ENCODE measurements at places on chromosomes 6 and 20.
A peak's percentile ranks its signal among the peaks of the same experiment; 100 is the strongest.

DNA sequence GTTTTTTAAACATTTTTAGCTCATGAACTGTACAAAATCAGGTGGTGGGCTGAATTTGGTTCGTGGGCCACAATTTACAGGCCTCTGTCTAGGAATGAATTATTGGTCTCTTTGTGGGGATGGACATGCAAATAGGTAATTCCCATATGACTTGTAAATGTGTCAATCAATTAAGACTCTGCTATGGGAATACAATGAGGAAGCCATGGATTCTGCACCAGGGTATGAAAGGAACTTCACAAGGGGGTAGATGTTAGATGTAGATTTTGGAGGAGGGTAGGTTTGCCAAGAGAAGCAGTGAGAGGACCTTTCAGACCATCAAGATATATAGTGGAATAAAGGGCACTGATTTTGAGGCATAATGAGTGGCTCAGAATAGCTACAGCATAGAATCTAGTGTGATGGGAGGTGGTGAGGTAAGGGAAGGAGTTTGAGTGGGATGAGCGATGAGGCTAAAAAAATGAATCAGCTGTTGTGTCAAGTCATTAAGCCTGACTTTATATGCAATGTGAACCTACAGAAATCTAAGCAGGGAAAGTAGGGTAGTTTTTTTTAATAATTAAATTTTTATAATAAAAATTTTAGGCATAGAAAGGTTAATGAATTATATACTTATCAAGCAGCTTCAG is 32.6 kb upstream of the RNF182 start:
- DNase-seq = no peak

DNA sequence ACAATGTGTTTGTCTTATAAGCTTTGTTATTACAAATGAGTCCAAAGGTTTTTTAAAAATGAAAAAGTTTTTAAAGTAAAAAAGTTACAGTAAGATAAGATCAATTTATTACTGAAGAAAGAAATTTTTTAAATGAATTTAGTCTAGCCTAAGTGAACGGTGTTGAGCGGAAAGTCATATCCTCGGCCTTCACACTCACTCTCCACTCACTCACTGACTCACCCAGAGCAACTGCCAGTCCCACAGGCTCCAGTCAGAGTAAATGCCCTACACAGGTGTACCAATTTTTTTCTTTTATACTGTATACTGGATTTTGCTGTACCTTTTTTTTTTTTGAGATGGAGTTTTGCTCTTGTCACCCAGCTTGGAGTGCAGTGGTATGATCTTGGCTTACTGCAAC is 42.7 kb upstream of the AGPAT4 start:
- no peak for DNase-seq

- peak; percentile 47 for DNase-seq
Measured at GRCh38 chr6:28944412-28944865, 20.7 kb upstream of the TRIM27 start.

DNA sequence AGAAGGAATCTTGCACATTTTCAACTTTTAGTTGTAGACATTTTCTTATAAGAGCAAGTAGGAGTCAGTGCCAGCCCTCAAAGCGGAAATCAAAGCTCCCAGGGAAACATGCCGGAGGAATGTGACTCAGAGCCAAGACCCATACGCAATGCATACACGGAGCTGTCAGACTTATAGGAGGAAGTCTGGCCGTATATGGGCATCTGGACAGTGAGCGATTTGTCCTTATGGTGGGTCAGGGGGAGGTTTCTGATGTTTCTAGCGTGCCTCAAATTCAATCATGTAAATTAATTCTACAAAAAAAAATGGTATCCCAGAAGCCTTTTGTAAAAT is 3.6 kb upstream of the CCN2 start:
- DNase-seq = no peak

DNA sequence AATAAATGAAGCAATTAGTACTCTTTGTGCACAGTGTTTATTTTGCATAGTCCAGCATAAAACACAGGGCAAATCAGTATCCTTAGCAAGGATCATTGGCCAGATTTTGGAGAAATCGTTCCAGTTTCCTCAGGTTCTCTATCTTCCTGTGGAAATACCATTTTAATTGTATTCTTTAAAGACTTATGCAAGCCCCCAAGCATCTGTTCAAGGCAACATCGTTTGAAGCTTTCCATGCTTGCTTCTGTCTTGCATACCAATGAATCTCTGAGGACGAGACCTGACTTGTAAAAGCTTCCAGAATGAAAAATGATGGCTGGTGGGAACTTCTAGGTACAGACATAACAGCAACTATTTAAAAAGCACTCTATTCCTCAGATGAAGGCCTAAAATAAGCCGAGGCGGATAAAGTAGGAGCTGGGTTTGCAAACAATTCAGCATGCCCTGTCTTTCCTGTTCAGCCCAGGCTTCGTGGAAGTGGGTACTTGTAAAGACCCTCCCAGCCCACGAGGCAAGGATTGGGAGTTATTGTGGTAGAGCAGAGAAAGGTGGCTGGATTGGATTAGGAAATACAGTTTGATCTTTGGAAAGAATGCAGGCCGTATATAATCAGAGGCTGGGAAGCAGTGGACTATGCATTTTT is 21.6 kb downstream of the NRSN1 start:
- DNase-seq = no peak

DNA sequence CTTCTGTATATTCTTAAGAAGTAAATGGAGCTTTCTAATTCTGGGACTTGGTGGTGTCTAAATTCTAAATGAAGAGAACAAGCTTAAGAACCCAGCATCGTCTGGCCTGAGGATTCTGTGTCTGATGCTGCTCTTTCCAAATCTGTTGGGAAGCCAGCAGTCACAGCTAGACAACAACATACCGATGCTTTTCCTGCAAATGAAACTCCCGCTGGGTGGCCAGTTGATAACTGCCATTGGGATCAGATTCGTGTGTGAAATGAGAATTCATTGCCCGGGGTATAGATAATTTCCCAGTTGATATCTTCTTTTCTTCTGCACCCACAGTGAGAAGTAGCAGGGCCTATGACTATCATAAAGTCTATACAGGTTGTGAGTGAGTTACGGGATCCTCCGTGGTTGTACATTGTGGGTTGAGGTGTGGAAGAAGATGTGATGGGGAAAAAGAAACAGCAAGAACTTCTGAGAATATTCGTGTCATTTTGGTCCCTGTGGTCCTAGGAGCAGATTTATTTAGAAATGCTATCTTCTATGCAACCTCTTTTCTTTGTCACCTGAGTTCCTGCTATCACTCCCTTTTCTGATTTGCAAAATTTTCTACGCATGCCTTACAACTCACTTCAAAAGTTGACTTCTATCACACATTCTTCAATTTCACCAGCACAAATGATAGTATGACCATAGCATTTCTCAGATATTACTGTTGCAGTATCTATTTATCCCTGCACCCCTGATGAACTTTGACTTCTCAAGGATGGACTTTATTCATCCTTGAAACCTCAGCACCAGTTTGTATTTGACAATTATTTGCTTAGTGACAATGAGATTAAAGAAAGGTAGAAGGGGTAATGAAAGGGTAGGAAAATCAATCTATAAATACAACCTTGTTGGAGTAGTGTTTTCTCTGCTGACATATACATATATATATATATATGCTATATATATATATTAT is 10.4 kb downstream of the NOX3 start:
- DNase-seq = no peak

DNA sequence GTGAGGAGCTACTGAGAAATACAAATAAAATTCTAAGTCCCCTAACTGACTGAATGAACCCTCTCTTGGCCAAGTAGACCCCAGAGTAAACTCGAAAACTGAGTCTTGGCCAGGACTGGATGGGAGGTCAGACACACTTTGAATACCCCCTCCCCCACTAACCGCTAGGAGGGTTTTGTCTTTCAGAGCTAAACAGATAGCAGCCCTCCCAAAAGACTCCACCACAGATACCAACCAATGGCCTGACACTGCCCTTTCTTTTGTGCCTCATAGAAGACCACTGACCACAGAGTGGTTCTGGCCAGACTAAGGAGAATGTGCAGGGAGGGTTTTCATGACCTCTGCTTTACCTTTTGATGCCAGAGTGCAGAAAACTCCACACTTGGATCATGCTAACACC is 42.1 kb downstream of the SPACA1 start:
- DNase-seq = no peak

GRCh38 chr6:28734443-28734959 is 189.3 kb downstream of the TRIM27 start:
- DNase-seq = no peak

DNA sequence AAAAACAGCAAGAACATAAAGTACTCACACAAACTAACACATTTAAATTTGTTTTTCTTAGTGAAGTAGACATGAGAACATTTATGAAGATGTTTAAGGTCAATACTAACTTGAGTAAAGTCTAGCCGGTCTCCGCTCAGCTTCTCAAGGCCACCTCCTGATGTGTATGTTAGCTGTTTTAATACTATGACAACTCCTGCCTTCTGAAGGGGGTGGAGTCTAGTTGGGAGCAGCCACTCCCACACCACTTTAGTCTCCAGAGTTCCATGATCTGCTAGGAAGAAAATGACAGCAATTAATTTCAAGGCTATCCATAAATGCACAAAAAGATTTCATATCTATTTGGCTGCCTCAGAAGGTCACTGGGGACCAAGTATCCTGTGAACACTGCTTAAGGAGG is at the start of gene GSTA3:
Gene GSTA3 (minus strand): TSS at position 168 of the 400 bp plus-strand sequence. CDS start 3,864 bp downstream, outside the sequence.
- no peak for DNase-seq

DNA sequence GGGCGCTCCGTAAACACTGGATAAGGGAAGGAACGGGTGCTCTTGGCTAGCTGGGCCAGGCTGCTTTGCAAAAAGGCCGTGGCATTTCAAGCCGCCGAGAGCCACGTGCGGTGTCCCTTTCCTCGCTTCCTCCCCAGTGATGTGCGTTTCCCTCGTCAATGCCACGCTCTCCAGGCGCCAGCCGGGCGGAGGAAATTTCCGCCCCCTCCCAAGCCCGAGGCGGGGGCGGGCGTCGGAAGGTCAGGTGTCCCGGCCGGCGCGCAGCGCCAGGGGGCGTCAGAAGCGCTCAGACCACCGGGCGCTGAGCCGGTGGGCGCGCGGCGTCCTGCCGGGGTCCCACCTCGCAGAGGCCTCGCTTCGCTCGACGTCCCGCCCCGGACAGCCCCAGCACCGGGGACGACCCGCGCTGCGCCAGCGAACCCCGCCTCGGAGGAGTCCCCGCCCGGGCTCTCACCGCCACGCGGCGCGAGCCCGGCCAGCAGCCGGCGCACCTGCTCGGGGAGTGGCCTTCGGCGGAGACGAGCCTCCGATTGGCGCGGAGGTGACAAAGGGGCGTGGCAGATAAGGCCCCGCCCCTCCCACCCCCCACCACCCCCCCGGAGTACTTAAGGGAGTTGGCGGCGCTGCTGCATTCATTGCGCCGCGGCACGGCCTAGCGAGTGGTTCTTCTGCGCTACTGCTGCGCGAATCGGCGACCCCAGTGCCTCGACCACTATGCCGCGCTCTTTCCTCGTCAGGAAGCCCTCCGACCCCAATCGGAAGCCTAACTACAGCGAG is at the start of gene SNAI1:
Gene SNAI1 (plus strand): TSS at position 635 of the 777 bp plus-strand sequence. CDS start 80 bp downstream, at position 715.
- DNase-seq = peak; percentile 82

GRCh38 chr20:53421343-53421742 is 172.3 kb downstream of the ZNF217 start:
- DNase-seq = no peak

GRCh38 chr20:58260006-58260405 is 31.6 kb upstream of the ANKRD60 start:
- no peak for DNase-seq

DNA sequence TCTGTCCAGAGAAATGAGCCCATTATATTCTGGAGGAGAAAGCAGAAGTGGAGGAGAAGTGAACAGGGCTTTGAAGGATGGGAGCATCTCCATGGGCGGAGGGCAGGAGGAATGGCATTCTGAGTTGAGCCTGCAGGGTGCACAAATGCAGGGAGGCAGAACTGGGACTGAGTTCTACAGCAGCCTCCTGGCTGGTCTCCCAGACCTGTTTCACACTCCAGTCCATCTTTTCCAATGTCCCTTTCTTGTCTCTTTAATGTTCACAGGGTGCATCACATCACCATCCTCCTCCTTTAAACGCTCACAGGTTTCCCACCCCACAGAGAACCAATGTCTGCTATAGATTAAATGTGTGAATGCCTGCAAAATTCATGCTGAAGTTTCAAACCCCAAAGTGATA is 302.9 kb downstream of the PTPRT start:
- no peak for DNase-seq

DNA sequence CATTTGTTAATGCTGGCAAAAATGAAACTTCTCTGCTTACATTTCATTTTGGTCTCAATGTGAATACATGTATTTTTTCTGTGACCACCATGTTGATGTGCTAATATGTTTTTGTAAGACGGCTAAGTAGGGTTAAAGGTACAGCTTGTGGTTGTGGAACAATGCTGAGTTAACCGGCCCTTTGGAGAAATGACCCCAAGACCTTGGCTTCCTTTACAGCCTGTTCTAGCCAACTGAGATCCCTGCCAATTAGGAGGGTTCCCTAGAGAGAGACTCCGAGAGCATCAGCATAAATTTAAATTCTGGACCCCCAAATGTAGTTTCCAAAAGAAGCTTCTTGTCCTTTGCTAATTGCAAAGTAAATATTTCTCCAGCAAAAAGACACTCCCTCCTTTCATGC is 44.4 kb downstream of the RSPO3 start:
- no peak for DNase-seq

GRCh38 chr20:19406381-19406780 is 193.9 kb downstream of the SLC24A3 start:
- DNase-seq = no peak

DNA sequence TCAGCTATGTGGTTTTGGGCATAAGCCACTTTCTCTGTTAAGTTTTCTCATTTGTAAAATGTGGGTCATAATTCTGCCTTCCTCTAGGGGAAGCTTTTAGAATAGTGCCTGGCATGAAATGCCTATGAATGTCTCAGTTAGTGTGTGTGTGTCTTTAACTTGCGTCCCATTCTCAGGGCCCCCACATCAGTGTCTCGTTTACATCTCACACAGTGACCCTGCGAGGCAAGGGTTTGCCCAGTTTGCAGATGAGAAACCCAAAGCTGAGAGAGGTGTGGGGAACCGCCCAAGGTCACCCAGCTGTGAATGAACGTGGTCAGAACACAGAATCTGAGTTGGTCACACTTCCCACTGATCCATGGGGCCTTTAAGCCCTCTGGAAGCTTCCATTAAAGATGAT is 14.1 kb downstream of the DYNLRB1 start:
- DNase-seq = no peak

- DNase-seq = peak; percentile 58
Measured at GRCh38 chr6:166958926-166959861, 2.8 kb upstream of the RNASET2 start.

DNA sequence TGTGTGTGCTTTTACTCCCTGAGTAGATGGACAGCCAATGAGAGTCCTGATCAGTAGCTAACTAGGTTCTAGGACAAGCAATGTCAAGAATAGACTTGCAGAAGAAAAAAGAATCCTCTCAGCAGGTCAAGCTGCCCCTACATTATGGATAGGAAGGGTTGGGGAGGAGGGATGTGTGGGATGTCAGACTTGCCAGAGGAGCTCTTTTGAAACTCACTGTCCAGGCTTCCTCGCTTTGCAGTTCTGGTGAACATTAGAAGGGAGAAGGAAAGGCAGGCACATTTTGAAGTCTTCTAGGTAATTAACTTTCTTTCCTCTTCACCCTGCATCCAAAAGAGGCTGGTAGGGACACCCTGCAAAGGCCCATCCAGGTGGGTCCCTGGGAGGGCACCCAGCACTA is 48.7 kb downstream of the SYNE1 start:
- DNase-seq = no peak
